Left kidney (tissue), 8 donors: ENCODE measurements at places on chromosomes 11 and 22. TPM values are rescaled to one million over a fixed set of nuclear protein-coding genes. Genes with fewer than 3 reads are reported as not detected.

DNA sequence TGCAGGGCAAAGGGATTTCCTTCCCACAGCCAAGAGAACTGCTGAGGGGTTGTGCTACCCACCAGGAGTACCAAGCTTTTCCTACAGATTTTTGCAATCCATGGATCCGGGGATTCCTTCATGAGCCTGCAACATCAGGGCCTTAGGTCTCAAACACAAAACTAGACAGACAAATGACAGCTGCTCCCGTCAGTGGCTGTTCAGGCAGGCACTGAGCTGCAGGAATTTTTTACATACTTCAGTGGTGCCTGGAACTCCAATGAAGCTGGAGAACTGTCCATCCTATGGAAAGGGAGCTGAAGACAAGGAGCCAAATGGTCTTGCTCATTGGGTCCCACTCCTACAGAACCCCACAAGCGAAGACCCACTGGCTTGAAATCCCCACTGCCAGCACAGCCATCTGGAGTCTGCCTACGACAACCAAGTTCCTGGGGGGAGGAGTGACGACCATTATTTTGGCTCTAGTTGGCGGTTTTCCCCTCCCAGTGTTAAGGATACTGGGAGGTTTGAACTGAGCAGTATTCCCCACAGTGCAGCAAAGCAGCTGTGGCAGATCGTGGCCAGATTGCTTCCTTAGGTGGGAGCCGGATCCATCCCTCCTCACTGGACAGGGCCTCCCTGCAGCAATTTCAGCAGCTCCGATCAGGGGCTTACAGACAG is 157.7 kb upstream of the TMEM45B start:
- DNase-seq = peak; percentile 6

DNA sequence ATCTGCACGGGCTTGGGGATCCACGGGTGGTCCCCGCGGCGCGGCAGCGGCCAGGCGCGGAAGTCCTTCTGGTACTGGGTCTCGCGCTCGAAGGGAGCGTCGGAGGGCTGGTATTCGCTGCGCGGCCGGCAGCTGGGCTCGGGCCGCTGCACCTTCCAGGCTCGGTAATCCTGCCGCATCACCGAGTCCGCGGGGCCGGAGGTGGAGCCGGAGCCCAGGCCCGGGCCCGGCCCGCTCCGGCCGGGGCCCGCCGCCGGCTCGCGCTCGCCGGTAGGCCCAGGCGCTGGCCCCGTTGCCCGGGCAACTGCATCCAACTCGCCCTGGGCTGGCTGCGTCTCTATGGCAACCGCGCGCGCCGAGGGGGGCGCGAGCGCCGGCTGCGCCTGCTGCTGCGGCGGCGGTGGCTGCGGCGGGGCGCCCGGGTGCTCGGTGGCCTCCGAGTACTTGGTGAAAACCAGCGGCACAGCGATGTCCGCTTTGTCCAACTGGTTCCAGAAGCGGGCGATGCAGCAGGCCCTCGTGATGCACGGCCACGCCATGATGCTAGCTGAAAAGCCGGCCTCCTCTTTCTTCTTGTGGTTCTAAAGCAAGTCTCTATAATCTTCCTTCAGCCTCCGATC is 897 bp downstream of the MAP6 start:
- peak; percentile 55 for DNase-seq

The RAB38 gene
- 18.9 TPM for polyA plus RNA-seq

The FAM181B gene
- 2.3 TPM for polyA plus RNA-seq

The FSHB gene
- not detected for polyA plus RNA-seq

The NEU3 gene
- polyA plus RNA-seq = 15.6 TPM

The TMEM86A gene
- 8.1 TPM for polyA plus RNA-seq

- DNase-seq = peak; percentile 82
These were observed at the start of gene GRAMD1B for GRCh38 chr11:123429913-123430720. Gene GRAMD1B, plus strand, starts transcription at chr11:123430269. Its CDS starts 524 bp downstream, at chr11:123430793.

The DMC1 gene
- 8.1 TPM for polyA plus RNA-seq

GRCh38 chr11:7909585-7910285 is 21.3 kb downstream of the OR10A6 start:
- DNase-seq = no peak

The FREY1 gene
- 0.18 TPM for polyA plus RNA-seq

The RHOD gene
- 8.0 TPM for polyA plus RNA-seq

The MMP11 gene
- 13.3 TPM for polyA plus RNA-seq

GRCh38 chr11:96827164-96827563 is 437.4 kb downstream of the JRKL start:
- peak; percentile 42 for DNase-seq

The SERPING1 gene
- 137 TPM for polyA plus RNA-seq

DNA sequence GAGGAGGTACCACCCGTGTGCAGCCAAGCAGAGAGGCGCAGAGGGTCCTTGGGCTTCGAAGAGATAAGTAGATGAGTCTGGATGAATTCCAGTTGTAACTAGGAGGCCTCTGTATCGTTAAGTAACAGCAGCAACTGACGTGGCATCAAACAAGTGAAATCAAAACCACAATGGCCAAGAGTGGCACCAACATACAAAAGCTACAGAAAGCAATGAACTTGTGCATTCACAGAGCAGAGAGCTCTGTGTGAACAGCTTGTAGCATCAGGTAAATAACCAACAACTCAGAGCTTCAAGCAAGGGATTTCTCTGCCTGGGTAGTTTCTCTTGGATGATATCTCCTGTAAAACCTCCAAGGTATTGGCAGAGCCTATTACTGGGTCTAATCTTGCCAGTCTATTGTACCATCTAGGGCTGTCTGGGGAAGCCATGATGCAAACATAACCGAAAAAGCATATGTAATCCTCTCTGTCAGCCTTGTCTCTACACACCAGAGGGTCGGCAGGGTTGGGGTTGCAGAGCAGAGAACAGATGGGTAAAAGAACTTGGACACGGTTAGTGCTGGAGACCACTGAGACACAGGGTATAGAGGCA is 83.1 kb upstream of the USP47 start:
- DNase-seq = no peak

- no peak for DNase-seq
These were observed 114.0 kb upstream of the PLET1 start for GRCh38 chr11:112374486-112375140.

The NCR3LG1 gene
- 2.3 TPM for polyA plus RNA-seq

DNA sequence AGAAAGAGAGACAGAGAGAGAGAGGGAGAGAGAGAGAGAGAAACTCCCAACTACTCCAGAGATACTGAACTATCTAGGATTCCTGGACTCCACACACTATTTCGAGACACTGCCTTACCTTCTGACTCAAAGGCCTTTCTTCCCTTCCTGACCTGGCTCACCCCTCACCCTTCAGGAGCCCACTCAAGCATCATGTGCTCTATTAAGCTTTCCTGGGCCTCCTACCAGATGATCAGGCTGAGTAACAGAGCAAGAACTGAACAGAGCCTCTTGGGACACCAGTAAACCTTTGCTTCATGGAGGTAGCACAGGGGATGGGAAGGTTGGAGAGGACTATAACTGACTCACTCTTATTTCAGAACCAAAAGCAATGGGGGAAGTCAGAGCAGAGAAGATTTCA is 31.4 kb downstream of the PLEKHA7 start:
- no peak for DNase-seq

GRCh38 chr11:10386361-10386760 is 68.7 kb upstream of the AMPD3 start:
- no peak for DNase-seq

- DNase-seq = no peak
These were observed 9.2 kb downstream of the POU2AF3 start for GRCh38 chr11:111307472-111308108.

GRCh38 chr11:107011977-107012376 is 6.3 kb downstream of the GUCY1A2 start:
- no peak for DNase-seq

DNA sequence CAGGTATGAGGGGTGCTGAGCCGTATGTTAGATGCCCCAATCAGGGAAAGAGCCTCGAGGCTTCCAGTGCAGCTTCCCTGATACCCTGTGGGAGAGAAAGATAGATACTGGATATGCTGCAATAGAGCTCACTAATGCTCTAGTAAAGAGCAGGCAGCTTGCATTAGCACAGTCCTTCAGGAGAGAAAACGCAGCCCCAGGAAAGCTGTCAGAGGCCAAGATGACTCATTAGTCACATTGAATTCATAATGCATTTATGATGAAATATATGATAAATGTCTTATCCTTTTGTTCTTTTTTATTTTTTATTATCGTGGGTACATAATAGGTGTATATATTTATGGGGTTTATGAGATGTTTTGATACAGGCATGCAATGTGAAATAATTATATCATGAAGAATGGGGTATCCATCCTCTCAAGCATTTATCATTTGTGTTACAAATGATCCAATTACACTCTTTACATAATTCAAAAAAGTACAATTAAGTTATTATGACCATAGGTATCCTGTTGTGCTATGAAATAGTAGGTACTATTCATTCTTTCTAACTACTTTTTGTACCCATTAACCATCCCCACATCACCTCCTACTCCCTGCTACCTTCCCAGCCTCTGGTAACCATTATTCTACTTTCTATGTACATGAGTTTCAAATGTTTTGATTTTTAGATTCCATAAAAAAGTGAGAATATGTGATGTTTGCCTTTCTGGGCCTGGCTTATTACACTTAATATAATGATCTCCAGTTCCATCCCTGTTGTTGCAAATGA is 94.5 kb upstream of the TOP3B start:
- no peak for DNase-seq

GRCh38 chr11:87156970-87157369 is 119.2 kb downstream of the TMEM135 start:
- DNase-seq = no peak
